ENCODE measurements at places on chromosomes 6 and 20.

DNA sequence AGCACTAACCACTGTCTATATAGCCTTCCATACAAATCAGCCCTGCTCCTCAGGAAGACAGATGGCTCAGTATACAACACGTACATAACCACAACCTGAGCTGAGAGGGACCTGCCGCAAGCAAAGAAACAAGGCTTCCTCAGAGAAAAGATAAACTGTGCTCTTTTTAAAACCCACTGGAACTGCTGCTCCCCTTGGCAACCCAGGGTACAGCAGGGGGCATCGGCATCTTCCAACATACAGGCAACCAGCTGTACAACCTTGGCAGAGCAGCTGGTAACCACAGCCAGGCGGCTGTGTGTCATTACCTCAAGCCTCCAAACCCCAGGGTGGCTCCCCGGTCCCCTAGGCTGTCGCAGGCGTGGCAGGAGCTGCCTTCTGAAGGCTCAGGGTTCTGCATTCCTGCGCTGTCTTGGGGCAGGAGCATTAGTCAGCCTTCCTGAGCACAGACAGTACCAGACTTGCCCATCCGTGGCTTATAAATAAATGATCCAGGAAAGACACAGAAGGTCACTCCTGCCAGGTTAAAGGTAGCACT is 249.5 kb downstream of the ADGRG6 start:
- peak; percentile 67 for DNase-seq

GRCh38 chr6:82738773-82739172 is 326.9 kb downstream of the UBE3D start:
- no peak for DNase-seq

- DNase-seq, result no peak
These were observed 81.4 kb downstream of the LAMA2 start for GRCh38 chr6:128964233-128964755.

DNA sequence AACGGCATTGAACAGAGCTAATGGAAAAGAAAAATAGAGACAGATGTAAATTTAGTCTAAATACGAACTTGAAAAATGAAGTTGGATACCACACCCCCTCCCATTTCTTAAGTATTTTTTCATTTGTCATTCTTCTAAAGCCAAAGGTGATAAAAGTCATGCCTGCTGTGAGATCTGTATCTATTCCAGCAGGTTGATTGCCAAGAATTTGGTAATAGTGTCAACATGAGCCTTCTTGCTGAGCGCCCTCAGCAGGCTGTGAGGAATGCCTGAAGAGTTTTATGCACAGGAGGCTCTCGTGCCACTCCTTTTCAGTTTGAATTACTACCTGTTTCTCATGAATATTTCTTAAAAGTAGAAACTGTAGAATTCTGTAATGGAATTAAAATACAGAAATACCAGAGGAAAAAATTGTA is 165.4 kb downstream of the QKI start:
- DNase-seq, result no peak

GRCh38 chr6:3534599-3534998 is 77.7 kb upstream of the SLC22A23 start:
- DNase-seq, result no peak

DNA sequence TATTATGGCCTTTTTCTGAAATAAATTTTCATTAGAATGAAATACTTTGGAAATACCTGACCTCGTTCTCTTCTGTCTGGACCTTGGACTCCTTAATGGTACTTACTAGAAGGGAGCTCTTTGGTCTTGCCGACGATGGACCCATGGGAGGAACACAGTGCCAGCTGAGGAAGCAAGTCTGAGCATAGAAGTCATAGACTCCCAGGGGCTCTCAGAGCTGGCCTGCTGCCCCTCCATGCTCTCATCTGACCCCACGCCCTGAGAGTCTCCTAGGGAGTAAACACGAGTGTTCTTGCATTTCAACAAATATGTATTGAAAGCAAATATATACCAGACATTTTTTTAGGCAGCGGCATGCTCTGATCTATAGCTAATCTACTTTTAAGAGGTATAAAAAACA is 87.8 kb downstream of the PLEKHG1 start:
- no peak for DNase-seq

- no peak for DNase-seq
These were observed 6.0 kb downstream of the CD83 start for GRCh38 chr6:14123386-14124111.

DNA sequence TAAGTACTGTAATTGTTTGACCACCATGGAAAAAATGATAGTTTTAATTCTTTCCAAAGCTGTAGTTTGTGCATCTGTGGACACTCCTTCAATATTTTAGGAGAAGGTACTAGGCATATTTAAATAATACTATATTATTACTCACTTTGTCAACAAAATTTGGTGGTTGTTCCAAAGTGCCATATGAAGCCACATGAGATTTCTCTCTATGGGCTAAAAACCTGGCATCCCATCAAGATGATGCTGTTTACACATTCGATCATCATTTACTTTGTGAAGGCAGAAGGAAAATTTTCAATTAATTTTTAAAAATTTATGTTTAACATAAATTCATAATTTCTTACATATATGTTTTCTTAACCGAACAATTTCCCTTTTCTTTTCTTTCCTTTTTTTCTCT is 502.6 kb upstream of the JAG1 start:
- no peak for DNase-seq

GRCh38 chr6:4870821-4871494 is 94.8 kb downstream of the CDYL start:
- no peak for DNase-seq

DNA sequence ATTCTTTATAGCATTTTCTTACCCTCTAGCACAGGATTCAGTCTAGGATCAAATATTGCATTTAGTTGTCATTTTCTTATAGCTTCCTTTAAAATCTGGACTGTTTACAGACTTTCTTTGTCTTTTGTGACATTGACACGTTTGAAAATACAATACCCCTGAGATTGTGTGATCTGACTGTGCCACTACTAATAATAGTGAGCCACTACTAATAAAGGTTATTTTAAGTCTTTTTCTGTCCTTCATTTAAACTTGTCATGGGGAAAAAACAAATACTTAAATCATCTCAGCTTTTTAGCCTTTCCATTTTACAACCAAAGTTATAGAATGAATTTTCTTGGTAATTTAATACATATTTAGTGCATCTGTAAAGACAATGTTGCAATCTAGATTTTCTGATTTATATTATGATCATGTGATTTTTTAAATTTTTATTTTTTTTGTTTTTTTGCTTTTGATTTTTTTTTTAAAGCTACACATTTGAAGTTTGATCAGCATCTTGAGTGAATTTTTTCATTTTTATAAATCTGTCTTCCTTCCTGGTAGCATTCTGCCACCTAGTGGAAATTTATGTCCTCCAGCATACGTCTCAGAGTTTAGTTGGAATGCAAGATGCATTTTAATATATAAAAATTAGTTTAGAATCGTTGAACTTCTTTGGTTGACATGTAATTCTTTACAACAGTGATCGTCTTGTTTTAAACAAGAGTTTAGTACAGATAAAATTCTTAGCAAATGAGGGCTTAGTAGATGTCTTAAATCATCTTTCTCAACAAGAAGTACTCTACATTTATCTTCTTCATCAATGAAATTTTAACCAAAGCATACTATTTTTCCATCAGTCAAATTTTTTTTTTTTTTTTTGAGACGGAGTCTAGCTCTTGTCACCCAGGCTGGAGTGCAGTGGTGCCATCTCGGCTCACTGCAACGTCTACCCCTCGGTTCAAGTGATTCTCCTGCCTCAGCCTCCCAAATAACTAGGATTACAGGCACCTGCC is 119.4 kb downstream of the NCOA3 start:
- no peak for DNase-seq

GRCh38 chr6:503610-504362 is 112.2 kb downstream of the IRF4 start:
- no peak for DNase-seq

DNA sequence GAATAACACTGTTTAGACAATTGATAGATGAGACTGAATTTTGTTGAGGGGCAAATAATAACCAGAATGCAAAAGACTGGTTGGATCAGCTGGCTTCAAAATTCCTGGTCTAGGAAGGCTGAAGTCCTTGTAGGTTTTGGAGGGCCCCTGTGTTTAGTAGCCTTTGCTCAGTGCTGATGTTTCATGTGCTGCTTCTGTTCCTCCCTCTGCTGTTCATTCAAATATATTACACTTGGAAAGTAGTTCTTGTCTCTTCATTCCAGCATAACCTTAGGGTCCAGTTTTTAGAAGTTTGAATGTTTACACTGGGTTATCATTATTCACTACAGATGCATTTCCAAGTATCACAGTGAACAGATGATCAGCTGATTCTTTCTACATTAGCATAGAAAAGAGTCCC is 72.5 kb downstream of the FLRT3 start:
- DNase-seq, result no peak

GRCh38 chr6:90284236-90285041 is 12.2 kb downstream of the BACH2 start:
- DNase-seq, result peak; percentile 55

- no peak for DNase-seq
These were observed 329.1 kb downstream of the ZFAND3 start for GRCh38 chr6:38148606-38149005.

DNA sequence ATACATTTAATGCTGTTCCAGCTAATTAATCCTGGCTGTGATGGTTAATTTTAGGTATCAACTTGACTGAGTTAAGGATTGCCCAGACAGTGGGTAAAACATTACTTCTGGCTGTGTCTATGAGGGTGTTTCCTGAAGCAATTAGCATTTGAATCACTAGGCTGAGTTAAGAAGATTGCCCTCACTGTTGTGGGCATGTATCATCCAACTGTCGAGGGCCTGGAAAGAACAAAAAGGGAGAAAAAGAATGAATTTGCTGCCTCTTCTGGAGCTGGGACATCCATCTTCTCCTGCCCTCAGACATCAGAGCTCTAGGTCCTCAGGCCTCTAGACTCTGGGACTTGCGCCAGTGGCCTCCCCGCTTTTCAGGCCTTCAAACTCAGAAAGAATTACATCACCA is 34.3 kb downstream of the SDHAF4 start:
- DNase-seq, result no peak

GRCh38 chr6:15243910-15244619 is 1.8 kb upstream of the JARID2 start:
- DNase-seq, result no peak

- DNase-seq, result no peak
These were observed 26.3 kb downstream of the RAMACL start for GRCh38 chr6:166560222-166560621.
